Renal cortex interstitium (tissue), 15 donors: ENCODE measurements at places on chromosomes 7 and 10. TPM values are rescaled to one million over a fixed set of nuclear protein-coding genes. Genes with fewer than 3 reads are reported as not detected.

DNA sequence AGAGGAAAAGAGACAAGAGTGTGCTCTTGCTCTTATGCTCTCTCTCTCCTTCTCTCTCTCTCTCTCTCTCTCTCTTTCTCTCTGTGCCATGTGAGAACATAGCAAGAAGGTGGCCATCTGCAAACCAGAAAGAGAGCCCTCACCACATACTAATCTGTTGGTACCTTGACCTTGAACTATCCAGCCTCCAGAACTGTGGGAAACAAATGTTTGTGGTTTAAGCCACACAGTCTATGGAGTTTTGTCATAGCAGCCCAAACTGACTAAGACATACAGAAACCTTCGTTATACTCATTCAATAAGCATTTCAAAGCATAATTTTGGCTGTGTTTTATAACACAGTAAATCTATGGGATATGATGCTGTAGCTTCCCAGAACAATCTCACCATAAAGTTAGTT lies 56.4 kb upstream of the PLPP4 start:
- DNase-seq: no peak

- DNase-seq: no peak
These were observed 19.4 kb downstream of the CDK13 start for GRCh38 chr7:39969431-39969830.

DNA sequence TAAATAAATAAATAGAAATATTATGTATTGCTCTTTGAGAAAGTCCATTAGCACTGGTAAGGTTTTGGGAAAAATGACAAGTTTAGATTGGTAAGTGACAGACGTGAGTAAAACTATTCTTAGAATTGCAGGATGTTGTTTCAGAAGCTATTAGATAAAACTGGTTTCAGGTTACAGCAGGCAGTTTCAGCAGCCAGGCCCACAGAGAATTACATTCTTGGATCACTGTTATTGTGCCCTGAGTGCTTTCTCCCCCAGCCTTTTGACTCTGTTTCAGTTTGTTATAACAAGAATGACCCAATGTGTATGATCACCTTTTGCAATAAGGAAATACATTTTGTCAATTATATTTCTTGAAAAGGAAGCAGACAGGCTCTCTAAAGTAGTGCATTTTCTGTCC lies 86.5 kb downstream of the DKK1 start:
- no peak for DNase-seq

- DNase-seq: no peak
These were observed 27.5 kb upstream of the PDK4 start for GRCh38 chr7:95623788-95624187.

The GLCCI1 gene
- 29.8 TPM for polyA plus RNA-seq

The NUDT13 gene
- polyA plus RNA-seq: 4.8 TPM
